ENCODE measurements at places on chromosomes 12 and 14. TPM values are rescaled to one million over a fixed set of nuclear protein-coding genes. Genes with fewer than 3 reads are reported as not detected.

- no peak for DNase-seq
These were observed 417.6 kb downstream of the PCNX1 start for GRCh38 chr14:71324767-71325272.

DNA sequence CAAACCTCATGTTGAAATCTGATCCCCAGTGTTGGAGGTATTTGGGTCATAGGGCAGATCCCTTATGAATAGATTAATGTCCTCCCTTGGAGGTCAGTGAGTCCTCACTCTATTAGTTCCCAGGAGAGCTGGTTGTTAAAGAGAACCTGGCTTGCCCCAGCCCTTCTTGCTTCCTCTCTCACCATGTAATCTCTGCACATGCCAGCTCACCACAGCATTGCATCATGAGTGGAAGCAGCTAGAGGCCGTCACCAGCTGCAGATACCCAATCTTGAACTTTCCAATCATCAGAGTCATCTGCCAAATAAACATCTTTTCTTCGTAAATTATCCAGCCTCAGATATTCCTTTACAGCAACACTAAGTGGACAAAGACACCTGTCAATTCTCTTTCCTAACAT, 161.8 kb upstream of the IGF1 start:
- DNase-seq: no peak

DNA sequence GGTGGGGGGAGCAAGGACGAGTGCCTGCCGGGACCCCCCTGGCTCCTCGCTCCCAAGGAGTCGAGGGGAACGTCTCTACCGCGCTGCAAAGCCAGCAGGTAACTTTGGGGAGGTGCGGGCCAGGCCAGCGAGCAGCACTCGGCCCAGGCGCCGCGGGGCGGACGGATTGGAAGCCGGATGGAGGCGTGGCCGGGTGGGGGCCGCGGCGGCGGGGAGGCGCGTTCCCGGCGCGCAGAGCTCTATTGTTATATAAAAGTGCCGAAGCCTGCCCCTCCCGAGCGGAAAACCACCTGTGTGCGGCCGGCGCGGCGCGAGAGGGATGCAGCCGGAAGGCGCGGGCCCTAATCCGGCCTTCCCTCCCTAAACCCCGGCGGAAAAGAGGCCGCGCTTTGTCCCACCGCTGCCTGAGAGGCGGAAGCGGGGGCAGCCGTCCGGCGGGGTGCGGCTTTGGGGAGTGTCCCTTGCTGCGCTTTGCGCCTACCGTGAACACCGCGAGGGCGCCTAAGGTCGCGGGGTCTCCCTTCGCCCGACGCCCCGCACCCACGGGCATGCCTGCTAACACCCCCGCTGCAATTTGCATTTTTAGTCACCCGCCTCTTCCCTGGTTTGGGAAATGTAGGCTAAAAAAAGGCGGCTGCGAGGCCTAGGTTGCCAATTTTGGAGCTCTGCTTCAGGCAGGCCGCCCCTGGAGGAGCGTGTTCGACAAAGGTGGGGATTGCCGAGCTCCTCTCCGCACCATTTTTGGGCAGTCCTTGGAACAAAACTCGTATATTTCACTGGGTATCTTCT, 1.7 kb upstream of the DUSP6 start:
- DNase-seq: peak; percentile 92

GRCh38 chr12:52391618-52392002, 6.2 kb upstream of the KRT84 start:
- DNase-seq: peak; percentile 89

GRCh38 chr14:55749201-55749812, 169.3 kb downstream of the KTN1 start:
- no peak for DNase-seq

DNA sequence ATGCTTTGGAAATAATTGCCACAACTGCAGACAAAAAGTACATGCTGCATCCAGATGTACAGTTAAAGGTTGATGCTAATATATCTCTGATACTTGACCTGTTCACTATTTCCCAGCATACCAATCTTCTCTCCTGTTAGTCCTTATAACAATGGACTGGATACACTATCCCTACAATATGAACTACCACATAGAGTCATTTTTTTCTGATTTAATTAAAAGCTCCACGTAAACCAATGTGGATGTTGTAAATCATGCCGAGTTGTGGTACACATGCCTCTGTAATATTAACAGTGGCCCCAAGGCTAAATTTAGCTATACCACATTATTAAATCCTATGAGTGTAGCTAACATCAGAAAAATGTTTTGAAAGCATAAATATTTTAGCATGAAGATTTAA, 469.1 kb upstream of the RPL10L start:
- DNase-seq: no peak

- no peak for DNase-seq
These were observed 169.2 kb upstream of the MYL2 start for GRCh38 chr12:111089616-111090015.

DNA sequence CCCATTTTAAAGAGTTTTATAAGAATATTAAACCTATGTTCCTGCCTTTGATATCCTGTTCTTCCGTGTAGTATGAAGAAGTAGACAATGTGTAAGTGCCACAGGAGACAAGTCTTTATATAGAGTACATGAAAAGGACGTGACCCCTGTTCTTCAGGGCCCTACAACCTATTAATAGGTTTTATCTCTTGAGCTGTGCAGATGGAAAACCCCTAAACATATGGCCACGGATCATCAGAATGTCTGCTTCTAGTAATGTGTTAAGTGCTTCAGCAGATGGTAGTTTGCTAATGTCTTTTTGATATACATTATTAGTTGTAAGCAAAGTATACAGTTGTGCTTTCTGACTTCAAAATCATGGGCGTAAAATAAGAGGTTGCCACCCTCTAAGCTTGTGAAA, 228.5 kb downstream of the PTPRO start:
- DNase-seq: no peak

GRCh38 chr12:13489246-13489645, 292.7 kb downstream of the EMP1 start:
- no peak for DNase-seq

- no peak for DNase-seq
These were observed 93.6 kb upstream of the TMTC2 start for GRCh38 chr12:82593143-82593542.

- DNase-seq: no peak
These were observed 2.3 kb downstream of the DGLUCY start for GRCh38 chr14:91115986-91116770.

DNA sequence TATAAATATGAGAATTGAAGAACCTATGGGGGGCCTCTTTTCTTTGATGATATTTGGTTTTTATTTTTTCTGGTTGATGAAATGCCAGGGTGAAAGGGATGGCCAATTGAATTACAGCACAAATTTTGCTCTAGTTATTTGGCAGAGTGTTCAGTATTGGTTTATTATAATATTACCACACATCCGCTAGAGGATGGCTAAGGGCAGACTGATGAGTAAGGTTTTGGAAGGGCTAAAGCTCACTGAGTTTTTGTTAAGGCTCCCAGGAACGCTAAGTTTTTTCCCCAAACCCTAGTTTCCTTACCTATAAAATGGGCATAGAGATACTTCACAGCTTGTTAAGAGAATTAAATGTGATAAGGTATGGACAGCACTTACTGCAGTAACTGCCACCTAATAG, 34.3 kb upstream of the LRRC10 start:
- DNase-seq: no peak

DNA sequence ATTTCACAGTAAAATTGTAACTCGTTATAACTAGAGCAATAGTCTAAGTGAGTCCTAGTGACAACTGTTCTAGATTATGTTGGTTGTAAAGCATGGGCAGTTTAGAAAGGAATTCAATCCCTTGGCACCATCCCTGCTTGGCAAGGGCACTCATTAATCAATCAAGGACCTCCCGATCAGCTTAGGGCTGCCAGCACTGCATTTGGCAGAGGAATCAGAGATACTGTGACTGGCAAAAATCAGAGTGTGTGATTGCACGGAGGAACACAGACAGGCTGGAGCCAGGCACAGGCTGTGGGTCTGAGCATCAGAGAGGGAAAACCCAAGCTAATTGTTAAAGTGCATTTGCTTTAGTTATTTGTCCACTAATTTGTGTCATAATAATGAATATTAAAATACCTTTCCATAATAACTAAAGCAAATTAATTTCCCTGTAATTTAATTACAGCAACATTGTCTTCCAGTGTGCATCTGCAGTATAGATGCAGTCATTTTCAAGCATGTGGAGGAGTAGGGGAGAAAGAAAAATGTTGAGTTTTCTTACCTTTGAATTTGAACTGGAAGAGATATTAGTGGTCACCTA, 3.2 kb upstream of the EGLN3 start:
- DNase-seq: no peak

GRCh38 chr12:6888360-6888759, 15.3 kb upstream of the SPSB2 start:
- DNase-seq: no peak

DNA sequence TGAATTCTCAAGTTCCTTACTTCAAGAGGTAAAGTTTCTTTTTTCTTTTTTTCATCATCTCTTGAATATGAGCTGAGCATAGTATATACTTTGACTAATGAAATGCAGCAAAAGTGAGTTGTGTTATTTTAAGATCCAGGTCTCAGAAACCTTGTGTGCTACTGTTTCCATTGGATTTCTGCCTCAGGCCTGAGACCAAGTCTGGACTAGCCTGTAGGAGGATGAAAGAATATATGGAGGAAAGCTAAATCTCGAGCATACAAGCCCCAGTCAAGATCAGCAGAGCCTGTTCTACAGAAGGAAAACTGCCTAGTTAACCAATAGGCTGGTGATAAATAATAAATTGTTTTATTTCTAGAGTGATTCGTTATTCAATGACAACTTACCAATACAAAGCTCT, 652.5 kb downstream of the C12orf50 start:
- DNase-seq: no peak

The RFC5 gene
- total RNA-seq: 5.2 TPM

The PZP gene
- 0.35 TPM for total RNA-seq

The NPAS3 gene
- total RNA-seq: 1.1 TPM

The RABGGTA gene
- total RNA-seq: 19.4 TPM

The RTN1 gene
- total RNA-seq: 1.2 TPM

The AICDA gene
- total RNA-seq: not detected

The A2M gene
- 569 TPM for total RNA-seq
